ENCODE measurements at places on chromosomes 3 and 15.

DNA sequence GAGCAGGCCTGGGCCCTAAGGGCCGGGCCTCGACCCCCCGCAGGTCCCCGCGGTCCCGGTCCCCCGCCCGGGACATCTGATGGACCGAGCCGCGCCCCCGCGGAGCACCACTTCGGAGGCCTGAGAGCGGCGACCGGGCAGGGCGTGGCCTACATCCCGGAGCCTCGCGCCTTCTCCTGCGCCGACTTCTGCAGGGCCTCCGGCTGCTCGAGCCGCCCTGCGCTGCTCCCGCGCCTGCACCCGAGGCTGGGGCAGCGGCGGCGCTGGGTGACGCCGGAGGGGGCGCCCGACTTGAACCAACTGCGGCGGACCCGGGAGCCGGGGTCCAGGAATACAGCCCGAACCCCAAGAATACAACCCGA is 14.9 kb upstream of the GP9 start:
- DNase-seq = no peak

GRCh38 chr3:34920806-34921205 is 718.5 kb upstream of the ARPP21 start:
- DNase-seq = no peak

DNA sequence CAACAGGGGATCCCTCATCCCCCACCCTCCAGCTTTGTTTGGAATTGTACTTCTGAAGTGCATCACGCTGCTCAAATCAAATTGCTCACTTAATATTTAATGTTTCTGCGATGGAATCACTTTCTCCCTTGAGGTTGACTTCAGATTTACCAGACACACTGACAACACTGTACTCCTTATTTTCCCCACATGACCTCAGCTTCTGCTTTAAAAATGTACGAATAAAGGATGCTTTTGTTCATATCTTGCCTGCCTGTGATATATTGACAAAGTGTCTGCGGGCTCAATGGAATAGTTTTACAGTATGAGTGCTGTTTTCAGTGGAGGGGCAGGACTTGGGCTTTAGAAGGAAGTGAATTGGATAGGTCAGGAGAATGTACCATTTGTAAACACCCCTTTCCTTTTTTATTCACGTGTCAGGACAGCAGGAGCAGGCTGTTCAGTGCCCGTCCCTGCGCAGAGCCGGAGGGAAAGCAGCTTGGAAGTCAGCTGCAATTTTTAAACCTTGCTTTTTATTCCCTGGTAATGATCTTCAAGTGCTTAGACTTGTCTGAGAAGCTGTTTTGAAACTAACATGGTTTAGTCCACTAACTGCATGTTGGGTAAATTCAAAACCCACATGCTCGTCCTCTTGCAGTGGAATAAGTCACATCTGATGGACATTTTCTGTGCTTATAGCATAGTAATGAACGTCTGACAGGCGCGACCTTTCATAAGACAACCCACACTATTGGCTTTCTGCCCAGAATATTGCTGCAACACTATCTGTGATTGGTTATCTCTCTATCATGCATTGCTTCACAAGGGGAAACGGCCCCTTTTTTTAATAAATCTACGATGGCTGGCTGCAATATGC is 29.9 kb downstream of the MBNL1 start:
- peak; percentile 80 for DNase-seq

DNA sequence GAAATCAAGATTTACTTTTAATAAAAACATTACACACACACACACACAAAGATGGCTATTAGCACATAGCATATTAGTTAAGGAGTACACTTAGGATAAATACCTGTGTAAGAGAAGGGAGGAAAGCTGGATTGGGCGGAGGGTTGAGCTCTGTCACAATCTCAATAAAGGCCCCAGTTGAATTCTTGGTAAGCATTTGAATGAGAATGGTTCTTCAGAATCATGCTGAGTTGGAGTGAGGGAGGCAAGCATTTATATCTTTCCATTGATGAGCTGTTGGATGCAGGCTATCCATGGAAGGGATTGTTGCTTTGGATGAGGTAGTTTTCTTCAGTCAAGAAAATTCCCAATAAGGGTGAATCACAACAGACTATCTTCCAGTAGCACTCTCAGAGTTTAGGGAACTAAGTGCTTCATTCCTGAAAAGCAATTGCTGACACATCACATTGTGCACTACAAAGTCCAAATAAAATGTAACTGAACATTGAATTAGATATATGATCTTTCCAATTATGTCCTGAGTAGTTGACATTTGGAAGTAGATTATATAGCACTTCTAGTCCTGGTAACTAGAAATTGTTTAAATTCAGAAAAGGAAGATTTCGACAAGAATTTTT is 95.7 kb downstream of the SUCNR1 start:
- no peak for DNase-seq

- no peak for DNase-seq
Measured at GRCh38 chr3:143888166-143888565, 39.9 kb upstream of the SLC9A9 start.

- no peak for DNase-seq
Measured at GRCh38 chr3:147915057-147915456, 505.9 kb downstream of the ZIC1 start.

GRCh38 chr3:64454179-64454578 is 228.9 kb upstream of the PRICKLE2 start:
- DNase-seq = no peak

DNA sequence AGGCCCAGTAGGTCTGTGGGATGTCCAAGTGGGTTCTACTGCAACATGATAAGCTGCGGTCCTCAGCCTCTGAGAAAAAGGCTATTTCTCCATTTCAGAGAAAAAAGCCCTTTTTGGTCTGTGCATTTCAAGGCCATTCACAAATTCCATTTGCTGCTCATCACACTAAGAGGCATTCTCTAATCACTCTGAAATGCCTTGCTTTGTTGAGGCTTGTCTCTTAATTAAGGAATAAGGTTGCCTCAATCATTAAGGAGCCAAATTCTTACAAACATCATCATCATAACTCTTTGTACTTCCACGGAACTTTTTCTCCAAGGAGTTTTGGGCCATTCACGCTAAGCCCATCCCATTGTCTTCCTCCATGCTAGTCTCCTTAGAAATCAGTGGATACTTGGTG is 74.4 kb downstream of the BOC start:
- DNase-seq = no peak

DNA sequence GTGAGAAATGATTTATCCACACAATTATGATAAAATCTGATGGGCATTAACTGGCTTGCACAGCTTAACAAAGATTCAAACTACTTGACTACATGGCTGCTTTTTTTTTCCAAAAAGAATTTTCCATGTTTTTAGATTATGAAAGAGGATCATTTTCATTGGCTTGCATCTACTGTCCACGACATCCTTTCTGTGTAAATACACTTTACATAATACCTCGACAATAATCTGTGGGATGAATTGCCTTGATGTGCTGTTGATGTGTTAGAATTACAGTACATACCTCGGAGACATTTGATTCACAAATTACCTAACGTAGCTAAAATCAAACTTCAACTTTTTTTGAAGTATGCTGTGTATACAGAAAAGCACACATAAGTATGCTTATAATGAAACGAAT is 104.4 kb downstream of the PPP2R3A start:
- DNase-seq = no peak

DNA sequence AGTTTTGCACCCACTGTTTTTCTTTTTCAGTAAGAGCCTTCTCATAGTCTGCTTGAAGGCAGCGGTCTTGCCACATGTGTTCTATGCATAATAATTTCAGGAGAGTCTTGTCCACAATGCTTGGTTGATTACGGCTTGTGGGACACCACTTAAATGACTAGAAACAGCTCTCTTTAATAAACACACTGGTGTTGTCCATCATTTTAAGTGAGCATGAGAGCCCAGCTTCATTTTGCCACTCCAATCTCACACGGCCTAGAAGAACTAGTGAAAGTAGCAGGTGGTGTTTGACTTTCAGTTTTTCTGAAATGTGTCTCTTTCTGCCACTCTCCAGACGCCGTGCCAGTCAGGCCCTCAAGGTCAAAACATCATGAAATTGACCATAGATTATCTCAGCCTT is 292.1 kb downstream of the LPP start:
- DNase-seq = no peak

- DNase-seq = no peak
Measured at GRCh38 chr3:128911911-128912310, 32.5 kb downstream of the ACAD9 start.

GRCh38 chr3:62433396-62433795 is 60.0 kb upstream of the FEZF2 start:
- DNase-seq = no peak

DNA sequence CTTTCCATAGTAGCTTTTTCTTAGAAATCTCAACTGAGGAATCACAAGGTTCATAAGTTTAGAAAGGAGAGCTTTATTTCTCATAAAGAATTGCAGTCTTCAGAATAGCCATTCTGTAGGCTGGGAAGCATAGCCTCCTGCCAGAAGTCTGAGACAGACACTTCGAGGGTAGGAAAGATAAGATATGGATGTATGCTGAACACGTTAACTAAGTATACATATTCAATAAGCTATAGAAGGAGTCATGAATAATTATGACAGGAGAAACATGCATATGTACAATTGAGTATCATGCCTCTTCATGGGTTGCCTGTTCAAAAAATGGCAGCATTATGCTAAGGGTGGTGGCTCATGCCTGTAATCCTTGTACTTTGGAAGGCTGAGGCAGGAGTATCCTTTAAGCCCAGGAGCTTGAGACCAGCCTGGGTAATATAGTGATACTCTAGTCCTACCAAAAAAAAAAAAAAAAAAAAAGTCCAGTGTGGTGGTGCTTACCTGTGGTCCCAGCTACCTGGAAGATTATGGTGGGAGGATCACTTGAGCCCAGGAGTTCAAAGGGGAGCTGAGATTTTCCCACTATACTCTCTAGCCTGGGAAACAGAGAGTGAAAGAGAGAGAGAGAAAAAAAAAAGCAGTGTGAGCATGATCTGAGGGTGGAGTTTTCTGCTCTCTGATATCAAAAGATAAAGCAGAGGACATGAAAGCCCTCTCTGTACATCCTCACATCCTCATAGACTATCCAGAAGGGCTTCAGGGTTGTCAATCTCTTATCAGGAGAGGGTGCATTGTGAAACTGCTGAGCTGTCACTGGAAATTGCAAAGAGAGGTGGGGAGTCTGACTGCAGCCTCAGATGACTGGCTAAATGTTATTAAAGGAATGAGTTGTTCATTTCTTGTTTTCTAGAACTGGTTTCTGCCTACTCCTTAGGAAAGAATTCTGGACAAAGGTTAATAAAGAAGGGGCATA is 23.6 kb upstream of the CADPS start:
- DNase-seq = no peak

DNA sequence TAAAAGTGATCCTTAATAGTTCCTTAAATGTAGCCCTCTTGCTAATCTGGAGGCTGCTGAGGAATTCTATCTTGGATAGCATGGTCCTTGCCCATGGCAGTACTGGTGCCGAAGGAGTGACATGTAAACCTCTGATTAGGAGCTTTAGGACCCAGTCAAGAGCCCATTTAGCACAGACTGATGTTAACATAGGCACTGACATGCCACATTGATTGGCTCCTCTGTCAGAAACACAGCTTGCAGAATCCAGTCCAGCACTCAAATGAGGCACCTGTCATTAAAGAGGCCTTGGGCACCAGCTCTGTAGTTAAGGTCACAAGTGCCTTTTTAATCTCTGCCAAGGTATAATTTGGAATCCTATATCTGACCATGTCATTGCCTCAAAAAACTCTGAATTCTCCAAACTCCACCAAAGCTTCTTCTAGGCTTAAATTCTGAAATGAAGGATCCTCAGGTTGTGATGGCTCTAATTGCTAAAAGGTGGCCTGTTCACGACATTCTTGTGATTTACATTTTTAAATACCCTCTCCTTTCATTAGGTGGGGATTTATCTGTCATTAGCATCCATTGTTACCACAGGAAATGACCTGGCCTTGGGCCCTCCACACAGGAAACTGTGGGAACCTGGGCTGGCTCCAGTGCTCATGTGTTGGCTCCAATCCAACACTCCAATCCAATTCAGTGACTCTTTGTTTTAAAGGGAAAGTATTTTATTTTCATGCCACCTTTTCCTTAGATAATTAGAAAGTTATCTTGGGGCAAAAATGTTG is 57.3 kb upstream of the RNF7 start:
- peak; percentile 80 for DNase-seq

- no peak for DNase-seq
Measured at GRCh38 chr3:14616606-14617507, 34.7 kb upstream of the CCDC174 start.

DNA sequence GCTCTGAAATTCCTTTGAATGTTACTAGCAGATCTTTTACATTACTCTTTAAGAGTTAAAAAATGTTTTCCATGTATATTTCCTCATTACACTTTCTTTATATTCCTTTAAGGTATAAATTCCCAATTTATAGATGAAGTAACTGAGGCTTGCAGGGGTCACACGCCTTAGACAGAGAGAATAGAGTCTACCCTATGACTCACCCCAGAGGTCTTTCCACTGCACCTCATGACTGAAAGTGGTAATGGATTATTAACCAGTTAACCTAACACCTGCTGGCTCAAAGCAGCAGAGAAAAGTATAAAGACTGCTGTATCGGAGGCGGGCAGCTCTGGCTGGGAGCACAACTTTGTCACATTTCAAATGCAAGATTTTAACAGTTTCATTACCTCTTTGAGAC is 37.7 kb downstream of the LDHAL6B start:
- peak; percentile 51 for DNase-seq

DNA sequence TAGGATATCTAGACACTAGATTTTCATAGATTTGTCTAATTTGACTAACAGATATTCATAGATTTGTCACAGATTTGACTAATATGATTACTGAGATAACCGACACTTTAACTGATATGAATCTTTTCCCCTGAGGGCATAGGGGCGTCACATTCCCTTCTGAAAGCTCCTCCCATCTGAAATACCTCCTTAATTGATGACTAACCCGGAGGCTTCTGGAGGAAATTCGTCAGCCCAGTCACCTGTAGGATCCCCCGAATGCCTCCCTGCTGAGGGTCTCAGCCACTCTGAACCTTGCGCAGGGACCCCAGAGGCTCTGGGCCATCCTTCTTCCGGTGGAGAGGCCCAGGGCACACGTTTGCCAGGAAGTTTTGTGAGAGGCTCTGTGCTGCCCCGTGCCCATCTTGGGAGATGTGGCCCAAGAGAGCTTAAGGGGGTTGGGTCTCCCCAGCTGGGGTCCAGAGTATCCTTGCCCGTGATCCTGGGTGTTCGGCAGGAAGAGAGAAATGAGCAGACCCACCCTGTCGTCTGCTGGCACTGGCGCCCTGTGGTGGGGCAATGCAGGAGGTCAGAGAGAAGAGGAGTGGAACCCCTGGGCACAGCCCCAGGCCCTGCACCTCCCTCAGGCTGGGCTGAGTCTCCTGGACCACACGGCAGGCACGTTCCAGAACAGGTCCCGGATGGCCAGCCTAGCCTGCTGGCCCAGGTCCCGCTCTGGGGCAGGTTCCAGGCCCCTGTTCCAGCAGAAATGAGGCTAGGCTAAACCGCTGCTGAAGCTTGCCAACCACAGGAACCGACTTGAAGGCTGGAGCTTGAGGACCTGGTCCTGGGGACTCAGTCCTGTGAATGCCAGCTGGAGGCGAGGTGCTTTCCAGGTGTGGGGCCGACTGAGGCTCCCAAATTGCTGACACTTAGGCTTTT is 1.7 kb downstream of the PLA2G4D start:
- no peak for DNase-seq

- no peak for DNase-seq
Measured at GRCh38 chr3:31129241-31129640, 234.8 kb upstream of the GADL1 start.
